ENCODE measurements at places on chromosomes 4 and X.

DNA sequence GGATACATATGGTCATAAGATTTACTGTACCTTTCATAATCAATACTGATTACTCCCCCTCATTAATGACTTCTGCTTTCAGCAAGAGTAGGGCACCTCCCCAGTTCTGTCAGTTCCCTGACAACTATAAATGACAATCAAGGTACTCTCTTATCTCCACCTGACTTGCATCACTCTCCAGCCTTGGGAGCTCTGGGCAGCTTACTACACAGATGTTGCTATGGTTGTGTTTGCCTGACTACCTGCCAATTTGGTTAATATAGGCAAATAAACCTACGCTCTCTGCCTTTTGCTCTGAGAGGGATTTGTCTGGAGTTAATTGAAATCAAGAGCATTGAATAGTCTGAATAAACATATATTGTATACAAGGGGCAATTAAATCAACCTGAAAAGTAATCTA is 22.8 kb upstream of the MAP7D3 start:
- DNase-seq = no peak

DNA sequence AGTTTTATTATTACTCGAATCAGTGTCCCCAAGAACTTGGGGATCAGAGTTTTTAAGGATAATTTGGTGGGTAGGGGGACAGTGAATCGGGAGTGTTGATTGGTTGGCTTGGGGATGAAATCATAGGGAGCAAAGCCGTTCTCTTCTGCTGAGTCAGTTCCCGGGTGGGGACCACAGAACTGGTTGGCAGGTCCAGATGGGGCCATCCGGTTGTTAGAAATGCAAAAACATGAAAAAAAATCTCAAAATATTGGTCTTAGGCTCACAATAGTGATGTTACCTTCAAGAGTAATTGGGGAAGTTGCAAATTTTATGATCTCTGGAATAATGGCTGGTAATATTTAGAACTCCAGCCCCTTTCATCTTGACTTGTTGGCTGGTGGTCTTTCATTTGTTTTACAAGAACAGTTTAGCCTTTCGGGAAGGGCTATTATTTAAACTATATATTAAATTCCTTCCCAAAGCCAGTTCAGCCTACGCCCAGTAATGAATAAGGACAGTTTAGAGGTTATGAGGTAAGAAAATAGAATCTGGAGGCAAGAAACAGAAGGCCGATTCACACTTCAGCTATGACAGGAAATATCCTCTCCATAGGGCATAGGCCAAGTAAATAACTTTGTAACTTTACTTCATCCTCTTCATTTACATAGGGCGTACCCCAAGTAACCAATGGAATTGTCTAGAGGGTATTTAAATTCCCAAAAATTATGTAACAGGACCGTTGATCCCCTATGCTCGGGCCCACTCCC is 164.1 kb upstream of the STS start:
- no peak for DNase-seq

GRCh38 chr4:110075083-110075738 is 123.2 kb downstream of the ELOVL6 start:
- no peak for DNase-seq

- DNase-seq = no peak
Observed at GRCh38 chrX:85365370-85365995, 14.0 kb downstream of the POF1B start.

GRCh38 chr4:151727365-151727764 is 33.4 kb downstream of the GATB start:
- DNase-seq = no peak

DNA sequence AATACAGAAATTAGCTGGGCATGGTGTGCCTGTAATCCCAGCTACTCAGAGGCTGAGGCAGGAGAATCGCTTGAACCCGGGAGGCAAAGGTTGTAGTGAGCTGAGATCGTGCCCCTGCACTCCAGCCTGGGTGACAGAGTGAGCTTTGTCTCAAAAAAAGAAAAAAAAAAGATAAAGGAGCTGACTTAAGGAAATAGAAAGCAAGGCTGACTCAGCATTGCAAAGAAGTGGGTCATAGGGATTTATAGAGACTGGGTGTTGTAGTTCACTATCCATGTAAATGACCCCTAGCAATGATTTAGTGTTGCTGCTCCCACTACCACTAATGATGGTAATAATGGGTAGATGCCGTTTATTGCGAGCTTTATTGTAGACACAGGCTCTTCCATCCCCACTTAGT is 47.6 kb downstream of the ADD1 start:
- DNase-seq = no peak

GRCh38 chrX:148540671-148541583 is 40.5 kb downstream of the AFF2 start:
- DNase-seq = no peak

DNA sequence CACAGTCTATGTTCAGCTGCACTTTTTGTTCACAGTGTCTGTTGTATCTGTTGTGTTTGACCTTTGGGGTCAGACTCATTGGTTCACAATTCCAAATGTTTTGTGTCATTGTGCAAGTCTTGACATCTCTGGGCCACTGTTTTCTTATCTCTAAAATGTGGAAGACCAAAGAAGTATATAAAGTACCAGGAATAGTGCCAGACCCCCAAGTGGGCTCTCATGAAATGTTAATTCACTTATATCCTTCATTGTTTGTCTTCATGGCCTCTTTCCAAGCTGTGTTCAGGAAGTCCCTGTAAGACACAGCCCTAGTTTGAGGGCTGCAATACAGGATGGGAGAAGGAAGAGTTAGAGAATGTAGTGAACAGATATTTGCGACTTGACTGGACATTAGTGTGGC is 468.3 kb upstream of the BOD1L1 start:
- no peak for DNase-seq

DNA sequence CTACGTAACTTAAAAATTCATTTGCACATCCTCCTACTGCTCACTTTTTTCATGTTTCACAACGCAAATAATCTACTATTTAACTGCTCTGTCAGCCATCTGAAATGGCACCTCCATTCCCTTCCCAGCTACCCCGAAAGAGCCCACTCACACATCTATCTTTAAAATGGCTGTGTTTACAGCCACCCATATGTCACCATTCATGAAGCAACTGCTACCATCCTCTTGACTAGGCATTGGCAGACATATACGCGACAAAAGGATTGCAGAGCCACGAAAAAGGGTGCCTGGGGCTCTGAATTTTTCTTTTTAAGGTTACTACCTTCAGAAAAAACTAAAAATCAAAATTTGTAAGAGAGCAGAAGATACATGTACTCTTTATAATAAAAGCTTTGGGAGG is 11.5 kb downstream of the SH3RF1 start:
- DNase-seq = no peak

- DNase-seq = no peak
Observed at GRCh38 chrX:11531226-11531625, 134.5 kb downstream of the ARHGAP6 start.

- DNase-seq = peak; percentile 87
Observed at GRCh38 chrX:49165901-49166881, 3.6 kb downstream of the MAGIX start.

DNA sequence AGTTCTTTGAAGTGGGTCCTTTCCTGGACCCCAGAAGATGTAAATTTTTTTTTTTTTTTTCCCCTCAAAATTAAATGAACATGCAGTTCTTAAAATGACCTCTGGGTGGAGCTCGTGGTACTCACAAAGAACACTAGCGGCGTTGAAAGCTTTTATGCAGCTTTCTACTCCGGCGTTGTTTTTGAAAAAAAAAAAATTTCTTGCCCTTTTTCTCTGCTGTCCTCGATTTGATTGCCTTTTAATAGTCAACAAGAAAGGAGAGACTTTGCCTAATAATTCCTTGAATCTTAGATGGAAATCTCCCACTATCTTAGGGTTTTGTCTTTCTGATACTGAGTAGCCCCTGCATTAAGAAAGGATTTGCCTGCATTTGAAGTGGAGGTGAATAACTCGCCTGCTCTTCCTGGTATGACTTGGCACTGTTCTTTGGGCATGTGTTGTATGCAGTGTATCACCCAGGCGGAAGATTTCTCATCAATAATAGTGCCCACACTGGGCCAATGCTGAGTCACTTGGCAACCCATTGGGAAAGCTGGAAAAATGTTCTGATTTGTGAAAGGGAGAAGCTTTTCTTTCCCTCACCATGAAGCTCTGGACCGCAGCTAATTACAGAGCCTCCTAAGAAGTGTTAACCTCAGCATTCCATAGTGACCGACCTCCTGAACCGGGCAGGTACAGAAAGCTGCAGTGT is 104.0 kb downstream of the PHEX start:
- peak; percentile 13 for DNase-seq

DNA sequence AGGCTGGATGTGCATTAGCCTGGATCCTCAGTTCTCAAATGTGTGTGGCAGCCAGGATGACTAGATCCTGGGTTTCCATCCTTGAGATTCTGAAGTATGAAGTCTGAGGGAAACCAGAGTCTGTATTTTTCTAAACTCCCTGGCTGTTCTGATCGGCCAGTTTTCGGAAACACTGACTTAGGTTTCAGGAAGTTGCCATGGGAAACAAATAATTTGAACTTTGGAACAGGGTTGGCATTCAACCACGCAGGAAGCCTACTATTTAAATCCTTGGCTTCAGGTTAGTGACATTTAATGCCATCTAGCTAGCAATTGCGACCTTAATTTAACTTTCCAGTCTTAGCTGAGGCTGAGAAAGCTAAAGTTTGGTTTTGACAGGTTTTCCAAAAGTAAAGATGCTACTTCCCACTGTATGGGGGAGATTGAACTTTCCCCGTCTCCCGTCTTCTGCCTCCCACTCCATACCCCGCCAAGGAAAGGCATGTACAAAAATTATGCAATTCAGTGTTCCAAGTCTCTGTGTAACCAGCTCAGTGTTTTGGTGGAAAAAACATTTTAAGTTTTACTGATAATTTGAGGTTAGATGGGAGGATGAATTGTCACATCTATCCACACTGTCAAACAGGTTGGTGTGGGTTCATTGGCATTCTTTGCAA is 67.6 kb downstream of the PDGFRA start:
- DNase-seq = no peak
